ENCODE measurements at places on chromosomes 3 and 15.

DNA sequence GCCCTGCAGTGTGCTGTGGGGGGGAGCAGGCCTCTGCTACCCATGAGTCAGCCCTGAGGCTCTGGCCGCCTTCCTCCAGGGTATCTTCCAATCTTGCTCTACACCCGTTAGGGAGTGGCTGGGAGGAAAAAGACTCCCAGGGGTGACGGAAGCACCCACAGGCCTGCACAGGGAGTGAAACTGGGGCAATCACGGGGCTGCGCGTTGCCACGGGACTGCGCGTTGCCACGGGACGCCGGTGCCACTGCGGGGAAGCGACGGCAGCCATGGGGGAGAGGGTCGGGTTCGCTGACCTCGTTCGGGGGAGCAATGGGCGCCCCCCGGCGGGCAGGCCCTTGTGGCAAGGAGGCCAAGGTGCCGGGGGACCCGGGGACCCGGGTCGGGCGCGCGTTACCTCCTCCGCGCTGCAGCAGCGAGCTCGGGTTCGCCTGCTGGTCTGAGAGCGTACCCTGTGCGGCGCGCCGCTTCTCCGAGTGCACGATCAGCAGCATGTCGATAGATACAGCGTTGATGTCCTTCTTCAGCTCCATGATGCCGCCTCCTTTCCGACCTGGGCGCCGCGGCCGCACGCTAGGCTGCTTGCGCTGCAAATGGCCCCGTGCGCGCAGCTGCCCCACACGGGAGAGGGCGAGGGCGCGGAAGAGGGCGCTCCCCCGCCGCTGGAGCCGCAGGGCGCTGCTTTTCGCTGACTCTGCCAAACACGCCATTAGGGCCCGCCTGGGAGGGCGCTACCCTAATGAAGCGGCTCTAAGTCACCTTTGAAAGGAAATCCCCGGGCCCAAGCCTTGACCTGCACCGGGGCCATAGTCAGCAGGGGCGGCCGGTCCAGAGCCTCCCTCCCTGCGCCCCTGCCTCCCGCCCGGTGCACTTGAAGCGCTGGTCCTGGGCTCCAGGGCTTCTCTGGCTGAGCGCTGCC is at the start of gene KY:
Gene KY, minus strand, starts transcription at position 592 of the 916 bp plus-strand sequence. Its CDS starts 62 bp downstream, at position 530.
- no peak for DNase-seq

DNA sequence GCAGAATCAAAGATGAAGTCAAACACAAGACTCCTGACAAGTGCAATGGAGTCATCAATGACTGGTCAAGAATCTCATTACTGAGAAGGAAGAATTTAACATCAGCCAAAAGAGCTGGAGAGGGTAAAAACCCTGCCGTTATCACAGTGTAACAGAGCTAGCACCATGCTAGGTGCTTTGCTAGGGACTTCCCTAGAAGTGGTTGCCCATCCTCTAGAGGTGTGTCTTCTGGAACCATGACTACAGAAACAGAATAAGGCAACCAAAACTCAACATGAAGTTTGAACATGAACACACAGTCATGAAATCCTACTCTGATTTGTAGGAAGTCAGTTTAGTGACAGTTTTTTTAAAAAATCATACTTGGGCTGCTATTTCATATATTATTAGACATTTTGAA is 9.5 kb downstream of the ACAD11 start:
- DNase-seq: no peak

GRCh38 chr3:183301937-183302580 is 49.0 kb downstream of the B3GNT5 start:
- DNase-seq: no peak

DNA sequence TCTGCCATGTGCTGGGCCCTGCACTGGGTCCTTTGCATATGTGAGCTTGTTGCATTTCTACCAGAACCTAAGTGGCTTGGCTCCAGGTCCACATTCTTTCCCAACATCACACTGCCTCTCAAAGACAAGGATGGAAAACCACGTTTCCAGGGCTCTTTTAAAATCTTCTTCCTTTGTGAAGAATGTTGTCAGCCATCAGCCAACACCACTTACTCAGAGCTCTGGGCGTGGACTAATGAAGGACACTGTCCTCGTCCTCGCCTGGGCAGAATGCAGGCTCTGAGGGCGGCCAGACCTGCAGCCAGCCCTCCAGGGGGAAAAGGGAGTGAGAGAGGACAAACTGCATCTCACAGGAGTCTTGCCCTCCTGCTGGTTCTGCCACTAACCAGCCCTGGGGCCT is 49.7 kb downstream of the MAGEF1 start:
- DNase-seq: no peak

DNA sequence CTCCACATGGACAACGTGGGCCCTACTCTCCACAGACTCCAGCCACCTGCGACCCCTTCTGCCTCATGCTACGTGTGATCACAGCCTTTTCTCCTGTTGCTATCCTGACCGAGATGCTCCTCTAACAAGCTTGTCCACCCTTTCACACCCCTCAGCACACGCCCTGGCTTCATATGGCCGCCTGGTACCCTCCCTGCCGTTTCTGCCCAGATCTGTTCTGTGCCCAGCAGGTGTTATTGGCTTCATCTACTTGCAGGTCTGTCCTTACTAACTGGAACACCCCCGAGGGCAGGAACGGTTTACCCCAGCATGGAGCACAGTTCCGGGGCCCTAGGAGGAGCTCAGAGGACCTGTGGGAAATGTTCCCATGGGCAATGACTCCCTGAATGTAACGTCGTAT is 9.9 kb downstream of the CHAC1 start:
- no peak for DNase-seq

DNA sequence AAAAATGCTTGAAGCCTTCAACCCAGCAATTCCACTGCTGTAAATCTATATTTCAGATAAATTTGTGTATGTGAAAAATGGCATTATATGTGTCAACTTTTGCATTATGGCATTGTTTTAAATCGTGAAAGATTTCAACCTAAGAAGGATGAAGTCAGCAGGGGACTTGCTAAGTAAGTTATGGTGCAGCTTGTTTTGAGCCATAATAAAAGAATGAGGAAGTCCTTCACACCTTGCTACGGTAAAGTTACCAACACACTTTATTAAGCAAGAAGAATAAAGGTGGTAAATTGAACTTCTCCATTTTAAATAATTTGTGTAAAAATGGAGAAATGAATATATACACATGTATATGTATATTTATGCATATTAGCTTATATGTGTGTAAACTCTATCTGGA is 371.4 kb downstream of the ROBO2 start:
- DNase-seq: no peak

GRCh38 chr3:186965141-186965879 is 35.0 kb downstream of the ST6GAL1 start:
- DNase-seq: peak; percentile 12

DNA sequence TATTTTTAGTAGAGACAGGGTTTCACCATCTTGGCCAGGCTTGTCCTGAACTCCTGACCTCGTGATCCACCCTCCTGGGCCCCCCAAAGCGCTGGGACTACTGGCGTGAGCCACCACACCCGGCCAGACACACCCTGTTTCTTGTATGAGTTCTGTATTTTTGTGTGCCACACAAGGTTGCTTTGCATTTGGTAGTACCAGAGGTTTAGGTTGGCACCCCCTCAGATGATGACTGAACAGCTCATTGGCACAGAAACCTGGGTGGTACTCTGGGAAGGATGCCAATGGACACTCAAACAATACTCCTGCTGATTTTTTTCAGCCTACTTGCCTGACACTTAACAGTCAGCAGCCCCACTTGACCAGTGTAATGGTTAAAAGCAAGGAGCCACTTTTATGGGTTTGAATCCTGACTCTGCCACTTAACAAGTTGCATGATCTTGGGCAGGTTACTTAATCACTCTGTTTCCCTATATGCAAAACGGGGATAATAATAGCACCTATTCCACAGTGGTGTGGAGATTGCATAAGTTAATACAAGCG is 39.2 kb upstream of the BCL2A1 start:
- no peak for DNase-seq

- no peak for DNase-seq
Observed at GRCh38 chr3:69628951-69629350, 110.3 kb upstream of the MITF start.

DNA sequence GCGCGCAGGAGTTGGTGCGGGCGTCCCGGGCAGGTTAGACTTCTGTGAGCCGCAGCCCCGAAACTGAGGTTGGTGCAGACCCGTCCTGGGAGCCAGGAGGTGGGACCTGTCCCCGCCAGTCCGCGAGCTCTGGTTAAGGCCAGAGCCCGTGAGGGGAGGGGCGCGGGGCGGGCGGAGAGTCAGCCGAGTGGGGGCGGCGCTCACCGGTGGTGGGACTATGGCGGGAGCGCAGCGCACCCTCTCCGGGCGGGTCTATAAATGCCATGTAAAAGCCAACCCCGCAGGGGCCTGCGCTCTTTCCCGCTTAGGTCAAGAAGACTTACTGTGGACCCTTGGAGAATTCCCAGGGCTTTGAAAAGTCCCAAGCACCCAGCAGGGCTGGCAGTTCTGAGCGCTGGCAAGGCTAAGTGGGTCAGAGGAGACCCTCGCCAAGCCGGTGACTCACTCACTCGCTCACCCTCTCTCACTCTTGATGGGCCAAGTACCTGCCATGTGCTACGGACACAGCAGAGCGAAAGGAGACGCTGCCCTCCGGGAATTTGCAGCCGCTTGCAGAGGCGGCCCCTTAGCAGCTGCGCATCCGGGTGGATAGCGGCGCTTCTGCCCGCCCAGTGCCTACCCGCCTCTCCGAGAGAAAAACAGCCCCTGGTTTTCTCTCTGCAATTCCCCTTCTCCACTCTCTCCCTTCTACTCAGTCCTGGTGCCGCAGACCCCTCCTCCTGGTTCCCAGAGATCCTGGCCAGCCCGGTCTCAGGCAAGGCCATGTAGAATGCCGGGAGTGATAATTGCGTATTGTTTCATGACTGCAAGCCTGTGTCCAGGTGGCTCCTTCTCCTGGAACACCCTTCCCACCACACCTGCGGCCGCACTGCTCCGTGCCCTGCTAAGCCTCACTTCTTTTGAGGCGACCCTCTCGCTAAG is at the start of gene ALDH1L1:
Gene ALDH1L1, minus strand, starts transcription at position 110 of the 921 bp plus-strand sequence. CDS start 19,607 bp downstream, outside the sequence.
- DNase-seq: no peak
